ENCODE measurements at places on chromosomes 3 and 15.

DNA sequence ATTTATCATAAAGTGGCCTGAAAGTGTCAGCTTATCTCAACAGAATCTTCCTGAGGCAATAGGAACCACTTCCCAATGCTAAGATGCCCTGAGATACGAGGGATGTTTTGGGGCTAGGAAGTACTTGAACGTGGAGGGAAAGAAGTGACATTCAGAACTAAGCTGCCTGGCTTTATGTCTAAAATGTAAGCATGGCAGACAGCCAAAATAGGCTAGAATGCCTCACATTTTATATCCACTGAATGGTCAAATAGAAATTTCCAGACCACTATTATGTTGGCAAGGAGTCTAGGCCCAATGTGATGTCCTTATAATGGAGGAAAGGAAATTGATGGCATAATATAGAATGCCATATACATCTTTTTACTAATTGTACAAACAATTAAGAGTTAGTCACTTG lies 154.9 kb downstream of the PEX5L start:
- DNase-seq = peak; percentile 33

DNA sequence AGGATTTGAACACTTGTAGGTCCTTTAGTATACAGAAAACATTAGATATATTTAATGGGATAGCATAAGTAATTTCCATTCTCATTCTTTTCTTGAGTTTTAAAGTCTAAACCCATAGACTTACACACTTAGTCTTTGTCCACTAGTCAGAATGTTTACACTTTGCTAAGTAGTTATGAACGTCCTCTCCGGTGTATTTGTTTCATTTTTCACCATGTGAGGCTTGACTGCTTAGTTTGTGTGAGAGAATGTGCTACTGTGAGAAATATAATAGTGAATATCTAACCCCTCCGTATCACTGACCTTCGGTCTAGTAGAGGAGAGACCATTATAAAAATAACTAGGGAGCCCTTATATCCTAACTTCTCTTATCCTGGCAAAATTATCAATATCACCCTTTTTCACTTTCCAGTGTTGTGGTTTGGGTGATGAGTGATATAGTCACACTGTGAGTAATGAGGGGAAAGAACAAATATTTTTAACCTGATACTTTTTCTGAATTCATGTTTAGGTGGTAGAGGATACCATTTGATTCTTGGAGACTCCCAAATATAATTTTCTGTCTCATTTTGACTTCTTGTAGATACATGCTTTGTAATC lies 122.4 kb downstream of the UBE2E2 start:
- DNase-seq = no peak

DNA sequence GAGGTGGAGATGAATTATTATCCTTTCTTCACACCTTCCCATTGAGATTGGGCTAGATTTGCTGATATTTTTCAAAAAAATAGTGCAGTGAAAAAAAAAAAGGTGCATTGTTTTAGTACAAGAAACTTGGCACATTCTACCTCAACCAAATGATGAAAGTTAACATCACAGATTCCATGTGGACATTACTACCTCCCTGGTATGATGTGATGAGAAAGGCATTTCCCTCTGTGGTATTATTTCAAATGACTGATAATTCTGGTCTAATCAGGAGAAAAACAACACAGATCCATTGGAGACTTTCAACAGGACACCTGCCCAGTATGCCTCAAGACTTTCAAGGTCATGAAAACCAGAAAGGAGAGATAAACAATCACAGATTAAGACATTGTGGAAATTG lies 313.4 kb downstream of the BCHE start:
- no peak for DNase-seq

GRCh38 chr3:108119398-108120104 lies 28.7 kb upstream of the CD47 start:
- DNase-seq = no peak

DNA sequence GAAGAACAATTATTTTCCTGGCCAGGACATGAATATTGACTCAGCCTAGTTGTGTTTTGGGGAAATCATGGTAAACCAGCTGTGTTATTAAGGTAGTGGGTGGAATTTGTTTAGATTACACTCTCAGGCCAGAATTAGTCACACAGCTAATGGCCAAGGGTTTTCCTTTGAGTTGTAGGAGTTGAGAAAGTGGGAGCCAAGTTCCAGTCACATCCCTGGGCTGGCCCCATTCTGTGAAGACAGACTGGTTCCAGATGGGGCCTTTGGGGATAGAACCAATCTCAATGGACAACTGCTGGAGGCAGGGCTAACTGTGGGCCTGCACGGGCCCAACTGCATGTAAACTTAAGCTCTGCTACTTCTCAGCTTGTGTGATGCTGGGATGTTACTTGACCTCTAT lies 1.4 kb upstream of the RASL12 start:
- no peak for DNase-seq

GRCh38 chr15:42955518-42955917 lies 34.9 kb upstream of the TTBK2 start:
- DNase-seq = no peak

- DNase-seq = peak; percentile 46
Measured at GRCh38 chr15:33086500-33087121, 107.9 kb downstream of the FMN1 start.

DNA sequence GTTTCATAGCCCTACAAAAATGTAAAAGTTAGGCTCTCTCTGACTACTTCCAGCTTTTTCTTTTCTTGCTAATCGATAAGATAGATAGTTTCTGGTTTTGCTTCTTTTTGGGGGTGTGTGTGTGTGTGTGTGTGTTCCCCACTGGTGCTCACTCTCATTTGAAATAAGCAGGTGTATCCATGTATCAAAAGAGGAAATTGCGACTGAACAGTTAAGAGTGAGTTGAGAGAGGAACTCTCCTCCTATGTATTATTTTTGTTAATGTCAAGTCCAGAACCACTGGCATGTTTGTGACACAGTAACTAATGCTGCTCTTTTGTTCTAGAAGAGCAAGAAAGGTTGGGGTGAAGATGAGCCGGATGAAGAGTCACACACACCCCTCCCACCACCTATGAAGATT lies 96.7 kb upstream of the UMPS start:
- no peak for DNase-seq

DNA sequence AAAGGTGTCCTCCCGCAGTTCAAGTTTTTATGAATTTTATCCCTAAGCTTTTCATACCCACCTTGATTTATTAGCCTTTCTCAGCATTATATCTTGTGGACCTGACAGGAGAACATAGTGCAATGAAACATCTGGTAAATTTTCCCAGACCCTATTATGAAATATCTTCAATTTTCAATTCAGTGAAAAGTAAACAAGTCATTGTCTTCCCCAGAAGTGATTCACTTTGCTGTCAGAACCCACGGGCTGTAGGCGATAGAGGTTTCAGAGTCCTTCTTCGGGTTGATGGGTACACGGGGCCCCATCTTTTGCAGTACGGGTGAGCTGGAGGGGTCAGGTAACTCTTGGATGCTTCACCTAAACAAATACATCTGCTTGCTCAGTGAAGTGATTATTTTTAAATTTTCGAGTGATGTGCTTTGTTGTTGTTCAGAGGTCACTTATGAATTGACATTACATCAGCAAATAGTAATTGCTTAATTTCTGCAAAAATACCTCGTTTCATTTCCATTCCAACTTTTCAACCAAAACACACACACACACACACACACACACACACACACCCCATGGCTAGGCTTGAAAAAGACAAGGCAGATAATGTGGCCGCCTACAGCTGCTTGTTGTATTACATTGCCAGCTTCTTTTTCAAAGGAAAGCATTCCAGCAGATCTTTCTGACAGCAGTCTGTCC lies 102.9 kb downstream of the SEMA6D start:
- DNase-seq = no peak

DNA sequence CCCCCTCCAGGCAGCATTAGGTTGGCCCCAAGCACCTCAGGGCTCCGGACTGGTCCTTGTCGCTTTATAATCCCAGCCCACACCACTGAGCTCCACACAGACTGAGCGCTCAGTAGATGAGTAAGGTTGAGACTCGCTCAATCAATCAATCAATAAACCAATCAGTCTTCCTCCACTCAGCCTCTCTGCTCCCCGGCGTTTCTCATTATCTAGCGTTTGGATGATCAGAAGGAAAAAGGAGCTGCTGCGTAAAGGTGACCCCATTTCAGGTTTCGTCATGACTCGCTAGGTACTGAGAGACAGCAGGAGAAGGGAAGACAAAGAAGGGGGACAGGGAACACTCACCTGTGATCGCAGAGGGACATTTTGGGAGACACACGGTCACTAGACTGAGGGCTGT lies 41.2 kb downstream of the ZNF710 start:
- DNase-seq = no peak

- DNase-seq = no peak
Measured at GRCh38 chr3:15794303-15794771, 3.4 kb downstream of the ANKRD28 start.

GRCh38 chr3:175260145-175260794 lies 401.1 kb downstream of the NAALADL2 start:
- no peak for DNase-seq

DNA sequence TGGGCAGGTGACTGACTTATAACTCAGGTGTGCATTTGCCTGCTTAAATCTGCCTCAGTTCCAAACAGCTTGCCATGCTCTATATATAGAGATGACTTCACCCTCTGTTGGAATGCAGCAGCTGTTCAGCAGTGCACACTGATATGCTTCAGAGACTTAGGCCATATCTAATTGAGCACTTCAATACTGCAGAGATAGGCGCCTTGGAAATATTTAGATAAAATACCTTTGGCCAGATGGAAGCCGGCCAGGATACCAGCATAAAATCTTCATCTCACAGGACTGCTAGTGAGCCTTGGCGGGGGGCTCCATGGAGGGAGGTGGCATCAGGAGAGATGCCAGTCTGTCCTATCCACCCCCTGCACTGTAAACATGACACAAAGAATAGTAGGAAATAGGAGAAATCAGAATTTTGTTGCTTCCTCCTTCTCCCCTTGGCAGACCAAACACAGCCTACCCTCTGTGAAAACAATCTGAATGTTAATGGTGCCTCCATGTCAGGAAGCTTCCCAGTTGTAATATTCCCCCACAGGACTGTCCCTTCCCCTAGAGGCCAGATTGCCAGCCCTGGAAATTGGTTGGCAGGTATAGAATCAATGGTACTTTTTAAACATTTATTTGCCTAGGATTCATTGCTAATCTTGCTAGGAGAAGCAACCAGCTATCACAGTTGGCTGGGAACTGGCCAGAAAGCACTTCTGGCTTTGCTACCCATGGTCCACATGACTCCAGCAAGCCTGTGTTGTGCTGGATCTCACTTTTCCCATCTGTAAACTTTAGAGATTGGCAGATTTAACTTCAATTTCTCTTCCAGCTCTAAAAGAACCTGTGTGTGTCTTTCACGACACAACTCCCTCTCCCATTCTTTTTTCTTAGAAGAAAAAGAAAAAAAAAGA lies 215.5 kb upstream of the KCNMB2 start:
- DNase-seq = no peak

DNA sequence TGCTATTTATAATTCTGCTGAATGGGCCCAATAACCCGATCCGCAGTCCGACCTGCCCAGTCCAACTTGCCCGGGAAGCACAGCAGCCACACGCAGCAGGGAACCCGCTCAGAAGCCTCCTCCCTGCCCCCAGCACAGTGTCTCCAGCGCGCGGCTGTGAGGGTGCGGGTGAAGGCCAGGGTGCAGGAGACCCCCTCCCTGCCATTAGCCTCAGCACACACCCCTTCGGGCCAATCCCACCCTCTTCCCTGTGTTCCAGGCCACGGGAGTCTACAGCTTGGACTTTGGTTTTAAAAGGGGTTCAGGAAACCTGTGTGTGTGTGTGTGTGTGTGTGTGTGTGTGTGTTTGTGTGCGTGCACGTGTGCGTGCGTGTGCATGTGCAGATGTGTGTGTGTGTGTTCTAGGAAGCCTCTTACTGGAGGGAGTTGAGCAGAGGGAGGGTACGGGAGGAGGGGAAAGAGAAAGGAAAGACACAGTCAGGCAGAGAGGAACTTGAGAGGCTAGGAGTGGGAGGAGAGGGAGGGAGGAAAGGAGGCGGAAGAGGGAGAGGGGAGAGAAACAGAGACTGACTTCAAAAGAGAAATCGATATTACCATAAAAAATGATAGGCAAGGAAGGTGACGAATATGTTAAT lies 34.2 kb downstream of the ATP2B2 start:
- DNase-seq = no peak

- DNase-seq = no peak
Measured at GRCh38 chr3:13494463-13495350, 14.6 kb downstream of the HDAC11 start.

GRCh38 chr3:39780352-39780751 lies 29.1 kb upstream of the MYRIP start:
- DNase-seq = no peak

DNA sequence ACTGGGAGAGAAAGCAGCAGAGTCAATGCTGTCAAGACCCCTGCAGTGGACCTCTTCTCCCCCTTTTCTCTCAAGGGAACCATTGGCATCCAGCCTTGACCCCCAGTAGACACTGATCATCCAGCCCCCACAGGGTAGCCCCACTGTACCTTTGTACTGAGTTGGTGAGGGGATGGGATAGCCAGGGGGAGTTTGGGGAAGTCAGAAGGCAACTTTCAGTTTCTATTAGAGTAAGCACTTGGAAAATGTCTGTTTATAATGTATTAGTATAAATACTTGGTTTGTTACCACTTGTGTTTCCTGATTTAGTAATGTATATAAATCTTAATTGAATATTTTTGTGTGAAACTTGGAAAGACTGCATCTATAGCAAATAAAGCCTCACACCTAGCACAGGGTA lies 25.0 kb downstream of the DAG1 start:
- DNase-seq = no peak
